CD4-positive, alpha-beta T cell treated with Interleukin-6 at 100 ng/mL for 8 hours (primary cell): ENCODE measurements at places on chromosomes 1 and 21.
A peak's percentile ranks its signal among the peaks of the same experiment; 100 is the strongest.

DNA sequence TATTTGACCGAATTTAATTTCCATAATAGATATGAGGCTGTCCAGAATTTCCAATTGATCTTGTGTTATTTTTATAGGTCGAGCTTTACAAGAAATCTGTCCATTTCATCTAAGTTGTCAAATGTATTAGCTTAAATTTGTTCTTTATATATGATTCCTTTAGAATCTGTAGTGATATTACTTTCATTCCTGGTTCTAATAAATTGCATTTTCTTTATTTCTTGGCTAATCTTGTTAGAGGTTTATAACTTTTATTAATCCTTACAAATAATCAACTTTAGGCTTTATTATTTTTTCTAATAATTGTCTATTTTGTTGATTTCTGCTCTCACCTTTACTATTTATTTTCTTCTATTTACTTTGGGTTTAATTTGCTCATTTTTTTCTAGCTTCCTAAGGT is 14.0 kb downstream of the IFT25 start:
- no peak for DNase-seq

GRCh38 chr1:160618763-160619274 is 28.0 kb downstream of the SLAMF1 start:
- peak; percentile 44 for DNase-seq

DNA sequence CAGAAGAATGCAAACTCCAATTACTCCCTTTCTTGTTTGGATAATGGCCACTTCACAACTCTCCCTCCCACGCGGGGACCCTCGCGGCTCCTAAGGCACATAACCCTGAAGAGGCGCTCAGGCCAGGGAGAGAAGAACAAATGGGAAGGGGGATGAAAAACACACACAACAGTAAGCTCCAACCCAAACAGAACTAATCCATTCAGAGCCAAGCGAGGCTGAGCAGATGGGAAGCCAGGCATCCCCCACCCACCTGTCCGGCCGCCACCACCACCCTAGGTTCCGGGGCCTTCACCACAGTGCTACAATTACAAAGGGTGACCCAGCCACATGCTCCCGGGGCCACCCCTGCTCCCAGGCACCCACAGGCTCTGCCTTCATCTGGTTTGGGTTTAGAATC is 101.5 kb downstream of the MRPL37 start:
- no peak for DNase-seq

GRCh38 chr1:171506525-171507304 is 21.4 kb downstream of the PRRC2C start:
- DNase-seq = no peak

DNA sequence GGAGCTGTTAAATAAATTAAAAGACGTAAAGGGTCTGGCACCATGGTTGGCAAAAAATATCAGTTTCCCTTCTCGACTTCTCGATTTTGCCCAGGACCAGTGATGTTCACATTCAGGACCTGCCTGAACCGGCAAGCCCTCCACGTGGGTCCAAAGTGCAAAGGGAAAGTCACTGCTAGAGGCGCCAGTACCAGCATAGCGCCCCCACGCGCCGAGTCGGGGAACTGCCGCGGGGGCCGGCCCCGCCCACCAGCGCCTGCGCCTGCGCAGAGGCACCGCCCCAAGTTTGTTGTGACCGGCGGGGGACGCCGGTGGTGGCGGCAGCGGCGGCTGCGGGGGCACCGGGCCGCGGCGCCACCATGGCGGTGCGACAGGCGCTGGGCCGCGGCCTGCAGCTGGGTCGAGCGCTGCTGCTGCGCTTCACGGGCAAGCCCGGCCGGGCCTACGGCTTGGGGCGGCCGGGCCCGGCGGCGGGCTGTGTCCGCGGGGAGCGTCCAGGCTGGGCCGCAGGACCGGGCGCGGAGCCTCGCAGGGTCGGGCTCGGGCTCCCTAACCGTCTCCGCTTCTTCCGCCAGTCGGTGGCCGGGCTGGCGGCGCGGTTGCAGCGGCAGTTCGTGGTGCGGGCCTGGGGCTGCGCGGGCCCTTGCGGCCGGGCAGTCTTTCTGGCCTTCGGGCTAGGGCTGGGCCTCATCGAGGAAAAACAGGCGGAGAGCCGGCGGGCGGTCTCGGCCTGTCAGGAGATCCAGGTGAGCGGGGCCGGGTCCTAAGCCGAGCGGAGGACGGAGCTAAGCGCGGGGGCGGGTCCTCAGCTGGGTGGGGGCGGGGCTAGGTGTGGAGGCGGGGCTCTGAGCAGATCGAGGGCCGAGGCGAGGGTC is at the start of gene PINK1:
PINK1 (plus strand) TSS at position 269 of the 875 bp plus-strand sequence; CDS start at position 360, 91 bp downstream.
- peak; percentile 77 for DNase-seq
